MG63 (cell line): ENCODE measurements at places on chromosomes 4 and X.

- no peak for DNase-seq
These were observed 705.9 kb downstream of the FSTL5 start for GRCh38 chr4:161457906-161458305.

DNA sequence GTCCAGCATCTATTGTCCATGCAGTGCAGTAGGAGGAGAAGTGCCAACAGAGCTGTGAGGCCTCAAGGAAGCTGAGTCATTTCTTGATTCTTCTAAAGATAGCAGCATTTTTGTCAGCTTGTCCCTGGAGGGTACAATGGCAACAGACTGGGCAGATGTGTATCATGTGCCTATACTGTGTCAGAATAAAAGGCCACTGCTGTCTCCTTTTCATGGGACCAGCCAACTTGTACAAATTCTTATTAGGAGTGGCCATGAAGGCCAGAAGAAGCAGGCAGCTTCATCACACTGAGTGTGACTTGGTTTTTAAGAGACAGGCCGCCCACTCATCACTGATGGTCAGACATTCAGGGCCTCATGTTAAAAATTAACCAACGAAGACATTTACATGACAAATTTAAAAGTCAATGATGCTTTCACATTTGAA lies 185.0 kb upstream of the FAM241A start:
- DNase-seq = no peak

GRCh38 chr4:145613566-145614232 lies 5.5 kb upstream of the MMAA start:
- no peak for DNase-seq

DNA sequence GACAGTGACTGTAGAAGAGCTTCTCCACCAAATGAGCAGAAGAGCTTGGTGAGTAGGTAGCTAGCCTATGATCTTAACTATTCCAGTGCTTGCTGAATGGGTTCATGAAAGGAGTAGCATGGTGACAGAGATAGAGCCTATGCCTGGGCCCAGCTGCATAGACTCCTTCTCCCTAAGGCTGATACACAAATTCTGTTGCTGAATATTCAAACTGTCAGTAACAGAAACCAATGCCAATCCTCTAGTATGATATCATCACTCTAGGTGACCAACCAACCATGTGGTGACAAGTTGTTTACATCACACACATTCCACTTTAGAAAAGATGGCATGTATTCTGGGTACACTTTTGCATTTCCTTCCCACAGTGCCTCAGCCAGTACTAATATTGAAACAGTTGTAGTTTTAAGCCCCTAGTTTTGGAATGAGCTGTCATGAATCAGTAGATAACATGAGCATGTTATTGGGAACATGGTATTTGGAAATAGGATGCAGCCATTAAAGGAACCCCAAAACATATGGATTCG lies 103.4 kb upstream of the GRXCR1 start:
- no peak for DNase-seq

- no peak for DNase-seq
These were observed 267.9 kb upstream of the SLC7A11 start for GRCh38 chr4:138510053-138510452.

DNA sequence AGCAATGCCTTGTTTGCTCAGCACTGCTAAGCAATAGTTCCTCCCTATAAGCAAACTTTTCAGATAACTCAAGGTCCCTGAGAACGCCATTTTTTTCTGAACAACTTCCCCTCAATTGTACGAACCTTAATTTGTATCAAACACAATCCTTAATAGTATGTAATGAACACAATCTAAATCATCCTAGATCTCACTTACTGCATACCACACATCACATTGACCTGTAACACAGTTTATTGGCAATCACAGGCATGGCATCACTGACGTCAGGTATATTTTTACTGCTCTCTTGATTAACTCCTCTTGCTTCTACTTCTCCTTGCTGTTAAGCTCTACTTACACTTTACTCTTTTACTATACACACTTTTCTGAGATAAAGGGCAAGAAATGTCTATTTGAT lies 67.0 kb downstream of the TAPT1 start:
- DNase-seq = no peak

GRCh38 chr4:137700072-137700471 lies 167.8 kb upstream of the PCDH18 start:
- DNase-seq = no peak

- DNase-seq = no peak
These were observed 23.9 kb upstream of the GPR34 start for GRCh38 chrX:41664908-41665307.

DNA sequence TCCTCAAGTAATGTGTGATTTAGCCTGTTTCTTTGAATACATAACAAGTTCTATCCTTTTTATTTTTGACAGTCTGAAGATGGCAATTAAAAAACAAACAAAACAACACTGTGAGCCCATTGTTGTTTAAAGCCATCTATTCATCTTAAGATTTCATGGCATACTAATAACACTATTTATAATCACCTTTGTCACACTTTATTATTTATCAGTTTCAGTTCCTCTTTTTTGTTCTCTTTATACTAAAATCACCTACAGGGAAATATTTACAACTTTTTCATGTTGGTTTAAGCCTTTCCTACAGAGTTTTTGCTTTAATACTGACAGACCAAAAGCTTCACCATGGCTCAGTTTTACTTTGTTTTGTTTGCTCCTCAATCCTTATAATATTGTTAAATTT lies 247.4 kb upstream of the CTSO start:
- no peak for DNase-seq

DNA sequence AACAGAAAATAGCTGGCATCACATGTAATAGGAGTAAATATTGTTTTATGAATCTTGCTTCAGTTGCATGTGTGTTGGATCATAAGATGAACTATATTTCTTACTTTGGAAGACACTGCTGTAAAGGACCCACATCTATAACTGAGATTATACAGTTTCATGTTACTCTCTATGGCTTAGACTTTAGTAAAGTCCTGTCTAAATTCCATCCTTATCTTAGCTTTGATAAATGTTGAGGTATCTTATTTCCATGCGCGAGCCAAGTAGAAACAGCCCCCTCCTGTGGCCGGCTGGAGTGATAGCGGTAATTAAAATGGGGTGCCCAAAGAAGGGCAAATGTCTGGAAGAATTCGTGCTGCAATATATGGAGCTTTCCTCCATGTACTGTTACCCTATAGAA lies 43.0 kb downstream of the CCDC158 start:
- no peak for DNase-seq

DNA sequence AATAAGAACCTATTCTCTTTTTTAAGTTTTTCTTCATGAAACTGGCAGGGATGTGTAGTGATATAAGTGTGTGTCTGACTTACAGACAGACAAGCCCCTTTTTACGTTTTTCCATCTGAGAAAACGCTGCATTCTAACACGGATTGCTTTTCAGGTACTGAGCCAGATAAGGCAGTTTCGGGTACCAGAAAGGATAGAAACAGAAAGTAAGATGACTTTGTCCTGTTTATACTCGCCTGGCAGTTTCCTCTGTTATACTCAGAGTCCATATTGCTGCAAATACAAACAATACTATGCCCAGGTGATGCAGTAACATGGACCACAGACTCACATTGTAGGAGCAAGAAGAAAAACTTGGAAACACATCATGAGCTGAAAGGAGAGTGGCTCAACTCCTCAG lies 2320.6 kb upstream of the AGA start:
- no peak for DNase-seq

GRCh38 chr4:124025000-124025399 lies 628.4 kb downstream of the SPRY1 start:
- DNase-seq = no peak

- no peak for DNase-seq
These were observed 81.2 kb downstream of the NPY1R start for GRCh38 chr4:163251204-163251603.

- DNase-seq = no peak
These were observed 126.0 kb downstream of the EMCN start for GRCh38 chr4:100391863-100392262.

- no peak for DNase-seq
These were observed 11.7 kb downstream of the ALB start for GRCh38 chr4:73415807-73416238.

- peak; percentile 2 for DNase-seq
These were observed 62.6 kb upstream of the ALB start for GRCh38 chr4:73341454-73341853.

- DNase-seq = no peak
These were observed 115.2 kb downstream of the FAM53A start for GRCh38 chr4:1568855-1569460.

GRCh38 chr4:30802622-30803323 lies 82.6 kb downstream of the PCDH7 start:
- DNase-seq = peak; percentile 14

- DNase-seq = no peak
These were observed 2.0 kb downstream of the PDZD4 start for GRCh38 chrX:153828308-153828707.

- no peak for DNase-seq
These were observed 50.8 kb downstream of the DTHD1 start for GRCh38 chr4:36332023-36332781.

GRCh38 chr4:80005863-80006262 lies 67.2 kb downstream of the ANTXR2 start:
- no peak for DNase-seq

GRCh38 chr4:88021824-88022223 lies 14.4 kb downstream of the PKD2 start:
- no peak for DNase-seq

- DNase-seq = peak; percentile 4
These were observed 93.2 kb downstream of the IL1RAPL2 start for GRCh38 chrX:104659005-104659744.

DNA sequence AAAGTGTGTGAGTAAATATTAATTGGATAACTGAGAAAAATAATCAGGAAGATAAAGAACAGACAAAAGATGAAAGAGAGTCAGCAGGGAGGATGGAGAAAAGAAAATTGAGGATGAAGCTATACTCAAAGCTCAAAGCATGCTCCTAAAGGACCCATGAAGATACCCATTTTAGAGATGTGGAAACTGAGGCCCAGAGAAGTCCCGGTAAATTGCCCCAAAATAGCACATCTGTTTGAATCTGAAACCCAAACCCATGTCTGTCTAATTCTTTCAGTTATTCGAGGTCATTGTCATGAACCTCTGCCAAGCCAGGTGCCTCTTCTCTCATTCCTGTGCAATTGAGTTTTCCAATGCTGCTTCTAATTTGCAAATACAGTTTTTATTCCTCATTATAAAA lies 29.6 kb upstream of the MSX1 start:
- DNase-seq = no peak

DNA sequence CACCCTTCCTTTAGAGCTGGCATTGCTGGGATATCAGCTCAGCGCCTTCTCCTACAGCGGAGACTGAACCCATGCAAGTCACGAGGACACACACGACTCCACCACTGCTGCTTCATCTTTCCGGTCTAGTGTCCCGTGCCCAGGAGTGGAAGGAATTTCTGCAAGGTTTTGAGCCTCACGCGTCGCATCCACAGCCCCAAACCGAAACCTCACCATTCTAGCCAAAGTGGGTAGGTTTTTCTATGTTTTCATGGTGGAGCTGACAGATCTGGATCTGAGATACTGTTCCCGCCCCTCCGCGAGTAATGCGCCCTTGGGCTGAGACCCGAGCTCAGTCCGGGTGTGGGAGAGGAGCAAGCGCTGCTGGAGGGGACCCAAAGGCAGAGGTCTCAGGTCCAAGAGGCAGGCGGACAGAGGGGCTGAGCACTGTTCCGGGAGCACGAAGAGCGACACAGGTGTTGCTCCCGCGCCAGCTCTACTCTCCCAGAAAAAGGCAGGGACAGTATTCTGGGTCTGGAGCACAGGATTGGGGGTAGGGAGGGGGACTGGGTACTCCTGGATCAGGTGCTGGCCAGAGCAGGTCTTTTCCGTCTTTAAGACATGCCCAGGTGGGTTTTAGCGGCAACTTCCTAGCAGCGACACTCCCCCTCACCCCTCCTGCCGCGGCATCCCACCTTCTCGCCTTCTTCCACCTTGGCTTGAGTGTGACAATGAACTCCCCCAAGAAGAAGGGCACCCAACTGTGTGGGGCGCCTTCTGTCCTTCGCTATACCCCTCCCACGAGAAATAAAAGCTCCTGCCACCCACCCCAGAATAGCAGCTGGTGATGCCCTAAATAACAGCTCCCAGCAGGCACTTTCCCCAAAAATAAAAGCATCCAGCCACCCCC lies 1.8 kb downstream of the EPHA5 start:
- peak; percentile 63 for DNase-seq

DNA sequence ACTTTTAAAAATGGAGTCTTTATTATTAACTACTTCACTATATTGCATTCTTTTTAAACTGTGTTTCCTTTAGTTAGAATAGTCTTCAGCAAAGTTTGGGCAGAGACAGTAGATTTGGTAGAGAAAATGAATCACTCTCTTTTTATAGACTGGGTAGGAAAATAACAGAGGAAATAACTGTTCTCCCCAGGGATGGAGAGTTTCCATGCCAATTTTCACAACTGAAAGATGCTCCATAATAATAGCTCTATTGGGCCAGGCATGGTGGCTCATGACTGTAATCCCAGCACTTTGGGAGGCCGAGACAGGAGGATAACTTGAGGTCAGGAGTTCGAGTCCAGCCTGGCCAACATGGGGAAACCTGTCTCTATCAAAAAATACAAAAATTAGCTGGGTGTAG lies 13.1 kb downstream of the HSD17B13 start:
- no peak for DNase-seq
